Epithelial cell of proximal tubule (primary cell): ENCODE measurements at places on chromosomes 7 and 10. TPM values are rescaled to one million over a fixed set of nuclear protein-coding genes. Genes with fewer than 3 reads are reported as not detected.

DNA sequence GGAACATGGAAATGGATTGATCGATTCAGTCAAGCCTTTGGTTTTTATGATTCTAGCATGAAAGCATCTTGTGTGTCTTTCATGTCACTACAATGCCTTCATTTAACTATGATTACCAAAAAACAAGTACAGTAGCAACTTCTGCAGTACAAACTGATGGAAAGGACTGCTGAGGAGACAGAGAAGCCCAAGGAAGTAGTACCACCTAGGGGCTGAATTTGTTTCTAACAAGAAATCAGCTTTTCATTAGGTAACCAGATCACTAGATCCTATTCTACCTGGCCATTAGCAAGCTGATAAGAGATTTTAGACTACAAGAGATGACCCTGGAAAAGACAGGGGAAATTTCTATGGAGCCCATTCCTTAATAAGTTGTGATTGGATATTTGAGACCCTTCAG is 3.2 kb upstream of the IFIT1 start:
- no peak for DNase-seq

The ZNF138 gene
- 6.6 and 7.7 TPM in 2 replicates for total RNA-seq

The NPFFR1 gene
- total RNA-seq = 0.14 TPM in 1 of 2 replicates, not detected in the other

The ATP6V1F gene
- total RNA-seq = 69.5 and 134 TPM in 2 replicates

The GBX1 gene
- total RNA-seq = not detected in 2 replicates

DNA sequence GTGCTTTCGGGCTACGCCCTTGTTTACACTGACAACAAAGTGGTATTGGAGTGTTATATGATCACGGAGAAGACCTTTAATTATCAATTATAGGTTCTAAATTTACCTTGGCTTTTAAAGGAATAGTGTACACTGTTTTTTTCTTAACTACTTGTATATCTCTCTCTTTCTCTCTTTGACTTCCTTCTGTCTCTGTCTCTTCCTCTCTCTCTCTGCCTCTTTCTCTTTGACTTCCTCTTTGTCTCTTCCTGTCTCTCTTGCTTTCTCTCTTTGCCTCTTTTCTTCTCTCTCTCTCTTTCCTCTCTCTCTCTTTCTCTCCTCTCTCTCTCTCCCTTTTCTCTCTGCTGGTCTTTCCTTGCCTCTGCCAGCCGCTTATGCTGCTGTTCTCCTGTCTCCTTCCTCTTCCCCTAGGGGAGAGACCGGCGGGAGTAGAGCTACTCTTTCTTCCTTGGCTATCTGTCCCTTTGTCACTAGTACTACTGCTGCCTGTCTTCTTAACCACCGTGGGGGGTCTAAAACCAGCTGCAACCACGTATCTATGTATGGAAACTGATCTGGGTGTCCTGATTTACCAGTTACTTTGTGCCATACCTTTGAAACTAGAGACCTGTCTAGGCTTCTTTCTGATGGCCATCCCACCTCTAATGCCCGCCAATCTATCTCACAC is 36.9 kb upstream of the GSDME start:
- no peak for DNase-seq

- DNase-seq = no peak
Observed at GRCh38 chr10:121813211-121813815, 114.5 kb downstream of the ATE1 start.

The LRMDA gene
- 0.75 and 7.2 TPM in 2 replicates for total RNA-seq

DNA sequence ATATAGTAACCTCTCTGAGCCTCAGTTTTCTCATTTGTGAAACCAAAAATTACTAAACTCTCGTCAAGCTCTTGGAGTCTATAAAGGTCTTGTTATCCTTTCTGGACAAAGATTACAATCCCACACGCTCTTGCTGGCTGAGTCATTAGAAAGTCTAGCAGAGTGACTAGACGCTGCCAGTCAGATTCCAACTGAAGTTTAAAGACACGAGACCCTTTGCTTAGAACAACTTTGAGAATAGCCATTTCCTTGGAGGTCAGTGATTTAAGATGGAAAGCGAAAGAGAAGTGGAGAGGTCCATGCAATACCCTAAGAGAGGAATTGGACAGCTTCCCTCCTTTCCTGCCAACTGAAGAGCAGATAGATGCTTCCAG is 119.5 kb downstream of the APBB1IP start:
- peak; percentile 49 for DNase-seq

The MSS51 gene
- total RNA-seq = 0.80 and 1.1 TPM in 2 replicates

GRCh38 chr10:47092376-47092775 is 181.1 kb downstream of the PTPN20 start:
- DNase-seq = no peak

- no peak for DNase-seq
Observed at GRCh38 chr7:71470830-71471229, 338.9 kb downstream of the GALNT17 start.

The DYNC1I1 gene
- total RNA-seq = 0.06 and 0.14 TPM in 2 replicates

DNA sequence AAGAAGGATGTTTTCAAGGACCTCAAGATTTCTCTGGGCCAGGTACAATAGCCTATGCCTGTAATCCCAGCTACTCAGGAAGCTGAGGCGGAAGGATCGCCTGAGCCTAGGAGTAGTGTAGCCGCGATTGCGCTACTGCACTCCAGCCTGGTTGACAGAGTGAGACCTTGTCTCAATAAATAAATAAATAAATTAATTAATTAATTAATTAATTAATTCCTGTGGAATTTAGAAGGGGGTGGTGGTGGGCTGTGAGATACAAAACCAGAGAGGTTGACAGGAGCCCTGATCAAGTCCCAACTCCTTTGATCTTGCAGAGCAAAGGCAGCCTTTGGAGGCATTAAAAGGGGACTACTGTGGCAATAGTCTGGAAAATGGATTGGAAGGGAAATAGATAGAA is 39.3 kb upstream of the NRF1 start:
- no peak for DNase-seq

- peak; percentile 83 for DNase-seq
Observed at GRCh38 chr7:47552621-47553020, 29.3 kb downstream of the TNS3 start.

GRCh38 chr7:150992833-150993302 is 2.1 kb downstream of the NOS3 start:
- DNase-seq = no peak

- DNase-seq = no peak
Observed at GRCh38 chr10:69961881-69962745, 90.5 kb upstream of the MACROH2A2 start.

The NUTM2A gene
- total RNA-seq = 0.65 and 0.69 TPM in 2 replicates

- DNase-seq = peak; percentile 66
Observed at GRCh38 chr7:108525327-108525984, 479 bp downstream of the PNPLA8 start.

DNA sequence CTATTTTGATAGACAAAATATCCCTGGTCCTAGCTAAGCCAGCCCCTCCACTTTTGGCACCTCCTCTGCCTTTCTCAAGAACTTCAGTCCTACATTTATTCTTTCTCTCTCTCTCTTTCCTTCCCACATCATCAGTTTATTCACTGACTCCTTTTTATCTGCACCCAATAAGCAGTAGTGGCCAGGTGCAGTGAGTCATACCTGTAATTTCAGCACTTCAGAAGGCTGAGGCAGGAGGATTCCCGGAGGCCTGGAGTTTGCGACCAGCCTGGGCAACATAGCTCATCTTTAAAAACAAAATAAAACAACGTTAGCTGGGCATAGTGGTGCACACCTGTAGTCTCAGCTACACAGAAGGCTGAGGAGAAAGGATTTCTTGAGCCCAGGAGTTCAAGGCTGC is 19.4 kb upstream of the NRP1 start:
- no peak for DNase-seq

GRCh38 chr10:88763441-88763840 is 3.6 kb downstream of the LIPN start:
- DNase-seq = no peak

The ZSWIM8 gene
- total RNA-seq = 31.5 and 40.3 TPM in 2 replicates

The STOX1 gene
- total RNA-seq = 0.23 and 1.2 TPM in 2 replicates

DNA sequence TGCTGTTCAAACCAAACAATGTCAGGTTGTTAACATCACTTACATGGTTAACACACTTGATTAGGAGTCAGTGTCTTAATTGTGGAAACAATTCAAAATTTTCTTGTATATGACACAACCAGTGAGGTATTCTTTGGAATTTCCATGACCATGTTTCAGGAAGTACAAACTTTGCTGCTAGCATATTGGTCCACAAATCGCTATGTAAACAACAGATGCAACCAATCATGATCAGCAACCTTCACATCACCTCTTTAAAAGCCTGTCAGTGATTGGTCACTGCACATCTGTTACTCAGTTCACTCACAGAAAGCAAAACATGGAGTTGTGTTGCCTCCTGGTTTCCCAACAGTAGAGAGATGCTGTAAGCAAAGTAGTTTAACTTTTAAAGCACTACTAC is 108.9 kb upstream of the FAM3C start:
- DNase-seq = peak; percentile 68

The ERVW-1 gene
- total RNA-seq = not detected in 2 replicates

- no peak for DNase-seq
Observed at GRCh38 chr7:8490391-8491045, 57.1 kb downstream of the NXPH1 start.

DNA sequence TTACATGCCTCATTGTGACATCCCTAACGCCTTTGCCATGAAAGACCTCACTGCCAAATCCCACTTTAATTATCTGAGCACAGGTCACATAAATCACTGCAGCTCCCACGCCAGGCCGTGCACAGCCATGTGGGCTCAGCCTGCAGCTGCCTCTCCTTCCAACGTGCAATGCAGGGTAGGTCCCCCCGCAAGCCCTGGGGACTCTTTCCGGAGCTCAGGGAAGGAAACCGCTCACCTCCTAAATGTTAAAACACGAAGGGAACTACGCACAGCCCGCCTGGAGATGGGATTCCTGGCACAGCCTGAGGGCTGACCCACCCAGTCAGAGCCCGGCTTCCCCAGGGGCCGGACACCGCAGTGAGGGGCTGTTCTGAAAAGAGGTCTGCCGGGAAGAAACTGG is 128.0 kb downstream of the MAD1L1 start:
- DNase-seq = no peak

DNA sequence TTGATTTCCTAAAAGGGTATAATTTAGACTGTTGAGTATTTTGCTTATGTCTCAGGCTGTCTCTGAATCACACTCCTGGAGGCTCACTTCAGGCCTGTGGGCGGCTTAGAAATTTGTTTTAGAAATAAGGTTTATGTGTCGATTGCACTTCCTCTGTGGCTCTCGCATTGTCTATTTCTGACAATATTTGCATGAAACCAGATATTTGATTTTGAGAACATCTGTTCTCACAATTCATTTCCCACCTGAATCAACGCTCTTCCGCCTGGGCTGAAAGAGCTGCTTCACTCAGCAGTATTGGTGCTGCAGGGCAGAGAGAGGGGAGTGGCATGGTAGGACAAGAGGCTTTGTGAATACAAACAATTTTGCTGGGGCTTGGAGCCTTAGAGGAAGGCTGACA is 262.0 kb downstream of the ADRA2A start:
- no peak for DNase-seq

- no peak for DNase-seq
Observed at GRCh38 chr10:82308641-82309040, 433.6 kb downstream of the NRG3 start.

The NET1 gene
- 82.3 and 122 TPM in 2 replicates for total RNA-seq

DNA sequence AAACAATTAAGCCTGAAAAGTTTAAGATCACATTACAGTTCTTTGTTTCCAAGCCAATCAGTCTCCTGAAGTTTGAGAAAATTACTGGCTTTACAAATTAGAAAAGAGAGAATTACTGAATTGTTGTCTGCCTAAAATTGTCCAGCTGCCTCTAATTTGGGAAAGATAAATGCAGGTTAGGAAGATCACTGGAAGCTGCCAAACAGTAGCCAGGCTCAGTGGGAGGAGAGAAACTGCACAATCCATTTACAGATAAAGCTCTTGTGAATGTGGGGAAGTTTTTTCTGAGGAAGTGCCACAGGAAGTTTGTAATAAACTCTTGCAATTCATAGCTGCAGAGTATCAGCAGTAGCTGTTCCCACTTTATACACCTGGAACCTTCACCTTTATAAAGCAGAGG is 100.7 kb downstream of the IQUB start:
- DNase-seq = no peak

The ALDH18A1 gene
- 82.5 and 91.8 TPM in 2 replicates for total RNA-seq
